ENCODE measurements at places on chromosomes 2 and 18.

DNA sequence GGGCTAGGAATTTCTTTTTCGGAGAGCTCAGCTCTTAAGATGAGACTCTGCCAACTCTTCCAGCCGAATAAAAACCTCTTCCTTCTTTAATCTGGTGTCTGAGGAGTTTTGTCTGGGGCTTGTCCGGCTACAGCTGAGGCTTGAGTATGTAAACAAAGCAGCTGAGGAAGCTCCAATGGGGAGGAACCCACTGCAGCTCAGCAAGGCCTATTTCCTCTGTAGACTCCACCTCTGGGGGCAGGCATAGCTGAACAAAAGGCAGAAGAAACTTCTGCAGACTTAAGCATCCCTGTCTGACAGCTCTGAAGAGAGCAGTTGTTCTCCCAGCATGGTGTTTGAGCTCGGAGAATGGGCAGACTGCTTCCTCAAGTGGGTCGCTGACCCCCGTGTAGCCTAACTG, 838.7 kb downstream of the CCDC85A start:
- no peak for DNase-seq

DNA sequence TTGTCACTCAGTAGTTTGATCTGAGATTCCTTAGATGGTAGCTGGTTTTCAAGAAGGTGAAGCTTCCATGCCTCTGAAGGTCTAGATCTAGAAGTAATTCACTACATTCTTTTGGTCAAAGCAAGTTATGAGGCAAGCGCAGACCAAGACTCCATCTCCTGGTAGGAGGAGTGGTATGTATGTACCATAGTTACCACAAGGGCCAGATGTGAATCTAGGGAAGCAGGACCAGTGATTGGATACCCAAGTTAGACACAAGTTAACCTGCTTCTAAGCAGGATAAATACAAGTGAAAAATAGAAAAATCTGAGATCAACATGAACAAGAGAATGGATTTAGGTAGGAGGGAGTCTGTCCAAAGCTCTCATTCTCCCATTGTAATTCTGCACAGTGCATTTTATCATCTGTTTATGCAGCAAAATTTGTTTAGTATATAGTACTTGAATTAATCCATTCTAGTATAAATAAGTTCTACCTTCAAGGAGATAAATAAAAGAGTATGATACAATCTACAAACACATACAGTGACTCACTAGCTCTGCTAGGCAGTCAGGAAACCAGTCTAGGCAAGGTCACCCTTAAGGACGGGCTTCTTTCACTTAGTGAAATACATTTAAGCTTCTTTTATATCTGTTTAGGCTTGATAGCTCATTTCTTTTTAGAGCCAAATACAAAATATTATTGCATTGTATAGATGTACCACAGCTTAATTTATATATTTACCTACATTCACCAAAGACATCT, 14.2 kb upstream of the DOCK10 start:
- no peak for DNase-seq

- peak; percentile 15 for DNase-seq
Observed at GRCh38 chr2:68185541-68186164, 28.0 kb downstream of the PNO1 start.

GRCh38 chr2:11697103-11697871, 27.3 kb upstream of the NTSR2 start:
- peak; percentile 84 for DNase-seq

DNA sequence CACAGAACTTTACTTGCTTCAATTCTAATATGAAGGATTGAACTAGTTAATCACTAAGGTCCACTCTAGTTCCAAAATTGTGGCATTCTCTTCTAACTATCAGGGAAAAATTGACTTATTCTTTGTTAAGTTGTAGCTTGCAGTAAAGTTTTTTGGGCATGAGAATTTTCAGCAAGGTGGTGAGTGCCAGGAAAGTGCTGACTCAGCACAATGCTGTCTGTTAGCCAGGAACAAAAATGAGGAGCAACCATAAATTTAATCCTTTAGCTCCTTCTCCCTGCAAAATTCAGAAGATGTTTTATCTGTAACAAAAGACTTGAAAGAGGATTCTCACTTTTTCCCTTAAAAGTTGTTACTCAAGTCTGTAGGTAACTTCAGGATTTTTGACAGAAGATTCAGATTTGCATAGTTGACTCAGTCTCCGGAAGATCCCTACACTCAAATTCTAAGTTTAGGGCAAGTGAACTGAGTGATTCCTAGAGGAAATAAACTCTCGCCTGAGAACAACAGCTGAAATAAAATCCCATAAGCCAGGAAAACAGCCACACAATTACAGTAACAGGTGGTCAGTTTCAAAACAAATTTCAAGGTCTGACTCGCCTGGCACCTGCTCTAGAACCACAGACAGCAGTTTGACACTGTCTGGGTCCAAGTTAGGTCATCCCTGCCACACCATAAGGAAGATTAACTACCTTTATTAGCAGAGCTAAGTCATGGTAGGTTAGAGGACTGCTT, 20.2 kb upstream of the DARS1 start:
- DNase-seq = peak; percentile 81

GRCh38 chr2:241036964-241037421, 38.6 kb downstream of the SNED1 start:
- no peak for DNase-seq

- no peak for DNase-seq
Observed at GRCh38 chr2:50838316-50838715, 193.6 kb downstream of the NRXN1 start.

- no peak for DNase-seq
Observed at GRCh38 chr2:105409717-105410116, 10.9 kb upstream of the FHL2 start.

DNA sequence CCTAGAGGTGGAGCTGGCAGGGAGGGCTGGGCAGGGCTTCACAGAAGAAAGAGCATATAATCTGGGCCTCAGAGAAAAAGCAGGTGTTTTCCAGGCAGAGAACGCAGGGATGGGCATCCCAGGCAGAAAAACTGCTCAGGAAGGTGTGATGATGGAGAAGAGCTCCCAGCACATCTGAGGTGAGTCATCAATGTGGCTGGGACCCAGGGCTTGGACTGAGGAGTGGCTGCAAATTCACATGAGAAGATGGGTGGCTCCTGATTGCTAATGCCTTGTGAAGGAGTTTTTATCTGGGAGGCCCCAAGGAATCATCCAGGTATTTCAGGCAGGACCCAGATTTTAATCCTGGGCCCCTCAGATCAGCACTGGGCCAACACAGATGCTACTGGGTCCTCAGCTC, 10.2 kb downstream of the IL1F10 start:
- no peak for DNase-seq

GRCh38 chr2:104853534-104854497, at the start of gene POU3F3:
Gene POU3F3, plus strand, starts transcription at chr2:104854115. Its CDS starts 1,396 bp downstream, at chr2:104855511.
- DNase-seq = peak; percentile 99

- DNase-seq = no peak
Observed at GRCh38 chr2:68412127-68412819, 47.2 kb downstream of the PLEK start.

GRCh38 chr18:2914881-2915240, 68.1 kb downstream of the EMILIN2 start:
- DNase-seq = no peak

DNA sequence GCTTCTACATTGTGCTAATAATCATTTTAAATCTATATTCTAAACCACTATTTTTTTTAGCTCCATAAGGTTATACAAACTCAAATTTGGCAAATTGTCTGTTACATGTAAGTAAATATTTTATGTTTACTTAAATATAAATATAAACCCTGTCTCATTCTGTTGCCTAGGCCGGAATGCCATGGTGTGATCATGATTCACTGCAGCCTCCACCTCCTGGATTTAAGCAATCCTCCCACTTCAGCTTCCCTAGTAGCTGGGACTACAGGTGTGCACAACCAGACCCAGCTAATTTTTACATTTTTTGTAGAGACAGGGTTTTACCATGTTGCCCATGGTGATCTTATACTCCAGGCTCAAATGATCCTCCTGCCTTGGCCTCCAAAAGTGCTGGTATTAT, 124.7 kb downstream of the MEIS1 start:
- DNase-seq = no peak

DNA sequence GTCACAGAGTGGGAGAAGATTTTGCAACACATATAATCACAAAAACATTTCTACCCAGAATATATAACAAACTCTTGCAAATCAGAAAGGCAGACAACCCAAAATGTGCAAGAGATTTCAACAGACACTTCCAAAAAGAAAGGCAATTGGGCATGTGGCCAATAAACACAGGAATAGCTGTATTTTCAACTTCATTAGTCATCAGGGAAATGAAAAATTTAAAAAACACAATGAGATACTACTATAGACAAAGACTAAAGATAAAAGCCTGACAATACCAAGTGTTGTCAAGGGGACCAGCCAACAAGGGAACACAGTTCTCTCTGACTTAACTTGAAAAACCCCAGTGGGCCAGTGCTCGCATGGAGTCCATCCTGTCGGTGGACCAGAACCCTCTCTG, 40.5 kb downstream of the MTHFD2 start:
- no peak for DNase-seq

DNA sequence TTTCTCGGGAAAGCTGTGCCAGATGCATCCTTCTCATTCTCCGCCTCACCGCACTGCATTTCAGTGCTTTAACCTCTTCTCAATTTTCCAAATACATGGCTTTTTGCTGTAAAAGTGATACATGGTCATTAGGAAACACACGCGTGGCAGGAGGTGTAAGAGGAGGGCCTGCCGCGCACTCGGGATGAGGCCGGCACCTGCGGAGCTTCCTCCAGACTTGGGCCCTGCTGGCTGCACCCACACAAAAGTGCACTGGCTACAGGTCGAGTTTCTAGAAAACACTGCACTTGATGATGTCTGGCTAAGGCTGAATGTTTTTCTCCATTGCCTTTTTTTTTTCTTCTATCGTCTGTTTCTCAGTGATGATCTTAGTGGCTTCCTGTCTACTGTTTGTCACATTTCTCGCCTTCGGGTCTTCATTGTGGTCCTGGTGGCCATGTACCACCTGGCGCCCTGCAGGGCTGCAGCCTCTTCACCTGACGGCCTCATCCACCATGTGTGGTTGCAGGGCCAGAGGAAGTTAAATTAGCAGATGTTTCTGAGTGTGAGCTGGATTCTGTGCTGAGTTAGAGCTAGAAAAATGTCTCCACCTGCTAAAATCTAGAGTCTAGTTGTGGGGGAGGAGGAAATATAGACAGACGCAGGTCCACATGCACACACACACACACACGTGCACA, 7.6 kb downstream of the KCNG2 start:
- DNase-seq = no peak

DNA sequence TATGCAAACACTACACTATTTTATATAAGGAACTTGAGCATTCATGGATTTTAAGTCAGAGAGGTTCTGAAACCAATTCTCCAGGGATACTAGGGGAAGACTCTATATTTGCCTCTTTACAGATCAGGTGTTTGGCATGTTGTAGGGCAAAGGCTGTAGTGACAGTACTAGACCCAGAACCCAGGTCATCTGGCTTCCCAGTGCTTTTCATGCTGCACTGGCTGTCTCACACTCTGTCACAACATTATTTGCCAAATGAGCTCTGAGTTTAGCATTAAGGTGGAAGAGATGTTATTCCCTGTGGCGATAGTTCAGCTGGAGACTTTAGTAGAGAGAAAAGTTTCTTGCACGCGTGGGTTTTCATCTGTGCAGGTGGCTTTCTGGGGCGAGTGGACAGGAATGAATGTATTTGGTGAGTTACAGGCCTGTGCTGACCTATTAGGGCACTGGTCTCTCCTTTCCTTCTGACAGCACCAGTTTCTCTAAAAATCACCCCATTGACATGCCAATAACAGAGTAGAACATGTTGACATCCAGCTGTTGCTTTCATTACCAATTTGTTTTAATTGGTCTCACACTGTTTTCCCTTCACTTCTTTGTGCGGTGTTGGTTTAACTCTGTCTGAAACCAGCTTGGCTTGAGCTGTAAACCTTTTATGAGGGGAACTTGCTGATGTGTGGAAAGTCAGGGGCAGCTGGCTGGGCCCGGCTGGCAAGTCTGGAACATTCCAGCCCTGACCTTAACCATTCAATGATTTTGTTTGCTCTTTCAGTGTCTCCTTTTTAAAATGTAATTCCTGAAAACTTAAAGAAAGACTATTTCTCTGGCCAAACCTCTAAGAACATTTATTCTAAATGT, 643.0 kb upstream of the FAM98A start:
- DNase-seq = no peak

- DNase-seq = peak; percentile 7
Observed at GRCh38 chr18:69648486-69648885, 247.8 kb downstream of the DOK6 start.

GRCh38 chr2:2645162-2645855, 314.2 kb upstream of the MYT1L start:
- DNase-seq = no peak

DNA sequence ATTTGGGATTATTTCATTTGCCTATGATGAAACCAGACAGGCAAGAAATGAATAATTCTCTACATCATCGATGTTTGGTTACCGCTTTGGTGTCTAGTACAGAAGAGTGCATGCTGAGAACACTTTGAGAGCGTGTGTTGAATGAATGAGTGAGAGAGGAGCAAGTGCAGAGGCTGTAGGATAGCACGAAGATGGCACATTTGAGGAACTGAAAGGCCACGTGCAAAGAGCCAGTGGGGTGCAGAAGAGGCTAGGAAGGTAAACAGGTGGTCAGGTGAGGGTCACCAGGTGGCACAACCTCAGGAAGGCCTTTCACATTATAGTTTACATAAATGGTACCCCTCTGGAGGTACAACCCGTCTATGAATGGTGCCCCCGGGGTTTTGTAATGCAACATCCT, 80.1 kb upstream of the SPHKAP start:
- DNase-seq = no peak

- DNase-seq = peak; percentile 0
Observed at GRCh38 chr2:141906678-141907077, 224.1 kb downstream of the LRP1B start.

DNA sequence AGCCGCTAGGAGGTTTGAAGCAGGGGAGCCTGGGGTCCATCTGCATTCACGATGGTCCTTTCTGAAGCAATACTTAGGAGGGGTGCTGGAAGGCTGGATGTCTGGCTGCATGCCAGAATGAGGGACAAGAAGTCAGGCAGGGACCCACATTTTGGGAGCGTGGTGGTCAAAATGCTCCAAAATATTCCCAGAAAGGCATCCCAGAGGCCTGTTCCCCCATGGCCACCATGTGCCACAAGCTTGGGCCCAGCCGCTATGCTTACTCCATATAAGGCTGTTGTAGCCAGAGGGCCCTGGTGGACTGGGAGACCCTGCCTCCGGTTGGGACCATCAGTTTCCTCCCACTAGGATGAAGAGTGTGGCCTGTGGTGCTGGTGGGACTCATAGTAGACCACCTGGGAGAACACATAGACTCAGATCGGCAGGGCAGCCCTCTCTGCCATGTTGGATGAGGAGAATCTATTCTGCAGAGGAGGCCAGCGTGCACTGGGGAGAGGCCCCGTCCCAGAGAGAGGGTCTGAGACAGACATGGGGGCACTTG, 3.6 kb upstream of the PROM2 start:
- DNase-seq = no peak

GRCh38 chr2:73350035-73350691, 35.5 kb upstream of the ALMS1 start:
- no peak for DNase-seq

GRCh38 chr2:159695795-159696448, 16.4 kb upstream of the MARCHF7 start:
- no peak for DNase-seq
